ENCODE measurements at places on chromosomes 7 and 10. TPM values are rescaled to one million over a fixed set of nuclear protein-coding genes. Genes with fewer than 3 reads are reported as not detected.

Gene RFC2
- 11.4 TPM for total RNA-seq

Gene CNPY1
- not detected for total RNA-seq

- H3K27ac ChIP-seq = no peak overlapping the region
- H3K4me3 ChIP-seq = no peak overlapping the region
- H3K36me3 ChIP-seq = no peaks in the 10 kb centered on the region
These were observed 189.5 kb downstream of the TRIL start for GRCh38 chr7:28768577-28769147.

DNA sequence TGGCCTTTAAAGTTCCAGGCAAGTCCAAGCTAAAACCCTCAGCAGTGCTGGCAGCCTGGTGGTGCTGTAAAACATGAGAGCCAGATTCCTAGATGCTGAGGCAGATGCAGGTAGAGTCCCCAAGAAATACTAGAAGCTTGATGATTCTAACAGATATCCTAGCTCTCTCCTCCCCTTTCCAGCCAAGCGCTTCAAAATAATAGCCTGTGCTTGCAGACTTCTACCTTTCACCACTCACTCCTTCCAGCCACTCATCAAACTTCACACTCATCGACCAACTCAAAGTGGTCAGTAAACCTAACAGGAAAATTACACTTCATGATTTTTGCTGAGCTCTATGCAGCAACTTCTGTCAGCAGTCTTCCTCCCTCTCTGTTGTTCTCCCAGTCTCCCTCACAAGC, 50.2 kb downstream of the LMBR1 start:
- no peaks in the 10 kb centered on the region for H3K4me1 ChIP-seq
- no peak overlapping the region for H3K27ac ChIP-seq
- H3K27me3 ChIP-seq = no peaks in the 10 kb centered on the region
- no peak for DNase-seq
- no peak overlapping the region for H3K4me3 ChIP-seq
- no peaks in the 10 kb centered on the region for H3K36me3 ChIP-seq

Gene AEBP1
- 50.1 TPM for total RNA-seq

All from thyroid gland (tissue), 4 donors.